Thoracic aorta (tissue), 2 donors: ENCODE measurements at places on chromosomes 16 and 17. TPM values are rescaled to one million over a fixed set of nuclear protein-coding genes. Genes with fewer than 3 reads are reported as not detected.

DNA sequence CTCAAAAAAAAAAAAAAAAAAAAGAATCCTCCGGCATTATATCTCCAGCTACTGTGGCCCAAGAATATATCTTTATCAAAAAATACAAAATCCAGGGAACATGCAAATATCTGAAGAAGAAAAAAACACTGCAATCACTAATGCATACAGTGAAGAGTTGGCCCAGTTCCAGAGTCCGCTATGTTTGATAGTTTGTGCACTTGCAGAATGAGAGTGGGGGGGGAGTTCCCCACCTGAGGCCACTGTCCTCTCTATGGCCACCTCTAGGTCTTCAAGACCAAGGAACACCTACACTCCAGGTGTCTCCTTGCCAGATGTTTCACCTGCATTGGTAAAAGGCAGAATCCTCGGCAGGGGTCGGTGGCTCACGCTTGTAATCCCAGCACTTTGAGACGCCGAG is 4.0 kb downstream of the ZNF785 start:
- no peak for DNase-seq

DNA sequence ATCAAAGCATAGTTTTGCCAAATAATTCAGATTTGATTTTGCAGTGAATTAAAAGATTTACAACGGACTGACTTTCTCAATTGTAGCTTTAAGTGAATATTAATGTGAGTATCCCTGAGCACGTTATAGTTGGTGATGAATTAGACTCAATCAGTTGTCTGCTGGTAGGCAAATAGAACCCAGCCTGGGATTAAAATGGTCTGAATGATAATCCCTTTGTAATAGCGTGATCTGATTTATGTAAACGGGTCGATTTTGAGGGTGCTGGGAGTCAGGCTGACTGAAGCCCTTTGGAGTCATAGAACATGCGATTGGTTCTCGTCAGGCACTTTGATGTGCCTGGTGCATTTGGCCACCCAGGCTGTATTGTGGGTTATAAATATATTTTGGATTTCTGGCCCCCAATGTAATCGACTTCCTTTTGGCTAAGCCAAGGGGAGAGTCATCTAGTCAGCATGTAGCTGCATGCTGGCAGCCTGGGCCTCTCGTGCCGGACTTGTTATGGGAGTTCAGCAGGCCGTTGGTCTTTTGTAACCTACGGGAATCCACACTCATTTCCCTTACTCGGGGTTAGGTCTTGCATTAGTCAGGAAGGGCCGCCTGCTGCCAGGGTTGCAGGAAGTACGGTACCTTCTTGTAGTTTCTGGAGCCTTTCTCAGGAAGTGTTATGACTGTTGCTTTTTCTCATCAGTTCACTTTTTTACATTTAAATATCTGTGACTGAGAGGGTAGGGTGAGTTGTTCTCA is 5.4 kb downstream of the PGS1 start:
- DNase-seq: peak; percentile 95

DNA sequence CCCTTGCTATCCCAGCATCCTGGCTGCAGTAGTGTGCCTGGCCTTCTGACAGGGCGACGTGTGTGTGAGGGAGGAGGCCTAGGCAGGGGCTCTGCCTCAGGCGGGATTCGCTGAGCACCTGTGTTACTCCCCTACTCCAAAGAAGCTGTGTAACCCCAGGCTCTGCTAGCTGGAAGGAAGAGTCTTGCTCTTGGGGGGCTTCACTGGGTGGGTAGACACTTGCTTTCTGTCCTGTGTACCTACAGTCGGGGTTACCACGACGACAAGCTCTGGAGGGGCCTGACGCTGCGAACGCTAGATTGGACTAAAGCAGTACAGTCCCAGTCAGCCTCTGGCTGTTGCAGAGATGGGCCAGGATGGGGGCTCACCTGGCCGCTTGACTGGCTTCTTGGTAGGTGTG is 9.5 kb downstream of the EXOC7 start:
- no peak for DNase-seq

DNA sequence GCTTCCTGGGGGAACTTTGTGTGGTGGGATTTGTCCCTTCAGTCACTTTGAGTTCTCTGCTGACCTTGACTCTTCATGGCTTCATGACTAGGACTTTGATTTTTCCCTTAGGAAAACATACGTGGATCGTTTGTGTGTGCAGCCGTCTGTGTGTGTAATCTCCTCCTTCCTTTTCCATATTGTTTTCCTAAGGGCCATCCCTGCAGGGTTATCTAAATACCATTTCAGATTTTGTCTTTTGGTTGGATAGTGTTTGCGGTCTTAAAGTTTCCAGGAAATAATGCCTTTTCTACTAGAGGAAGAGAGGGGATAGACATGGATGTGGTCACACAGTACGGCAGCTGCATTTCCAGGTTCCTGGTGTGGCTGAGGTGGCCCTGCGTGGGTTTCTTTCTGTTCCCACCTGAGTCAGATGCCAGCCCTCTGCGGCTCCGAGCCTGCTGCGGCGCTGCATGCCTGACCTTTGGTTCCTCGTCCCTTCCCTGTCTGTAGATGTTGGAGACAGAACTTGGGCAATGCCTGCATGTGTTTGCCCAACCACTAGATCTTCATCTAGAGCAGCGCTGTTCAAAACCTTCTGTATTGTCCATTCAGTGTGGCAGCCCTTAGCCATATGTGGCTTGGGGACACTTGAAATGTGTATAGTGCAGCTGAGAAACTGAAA is 72.0 kb upstream of the LGALS9 start:
- no peak for DNase-seq

GRCh38 chr17:7437950-7438614 is 1.2 kb upstream of the FGF11 start:
- no peak for DNase-seq

- peak; percentile 24 for DNase-seq
These were observed 18.6 kb upstream of the PITPNM3 start for GRCh38 chr17:6574687-6575595.

DNA sequence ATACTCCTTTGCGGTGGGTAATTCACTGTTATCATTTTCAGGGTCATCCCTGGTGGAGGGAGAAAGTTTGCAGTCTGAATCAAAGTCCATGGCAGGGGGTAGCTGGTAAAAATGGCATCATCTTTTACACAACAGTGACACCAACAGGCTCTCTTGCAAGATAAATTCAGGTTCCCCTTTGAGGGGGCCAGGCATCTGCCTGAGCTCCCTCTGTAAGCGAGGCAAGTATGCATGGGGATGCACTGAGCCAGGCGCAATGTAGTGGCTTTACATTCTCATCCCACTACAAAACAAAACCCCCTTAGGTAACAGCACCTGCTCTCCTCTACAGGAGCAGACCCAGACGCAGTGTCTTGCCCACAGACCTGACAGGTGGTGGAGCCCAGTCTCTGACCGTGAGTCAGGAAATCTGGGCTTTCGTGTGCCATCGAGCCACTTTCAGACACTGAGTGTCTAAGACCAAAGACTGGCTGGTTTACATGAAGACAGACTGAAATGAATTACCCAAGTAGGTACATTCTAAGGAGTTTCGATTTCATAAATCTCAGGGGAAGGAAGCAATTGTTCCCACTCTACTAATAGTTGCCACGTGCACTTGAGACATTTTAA is 17.7 kb downstream of the LITAFD start:
- no peak for DNase-seq

DNA sequence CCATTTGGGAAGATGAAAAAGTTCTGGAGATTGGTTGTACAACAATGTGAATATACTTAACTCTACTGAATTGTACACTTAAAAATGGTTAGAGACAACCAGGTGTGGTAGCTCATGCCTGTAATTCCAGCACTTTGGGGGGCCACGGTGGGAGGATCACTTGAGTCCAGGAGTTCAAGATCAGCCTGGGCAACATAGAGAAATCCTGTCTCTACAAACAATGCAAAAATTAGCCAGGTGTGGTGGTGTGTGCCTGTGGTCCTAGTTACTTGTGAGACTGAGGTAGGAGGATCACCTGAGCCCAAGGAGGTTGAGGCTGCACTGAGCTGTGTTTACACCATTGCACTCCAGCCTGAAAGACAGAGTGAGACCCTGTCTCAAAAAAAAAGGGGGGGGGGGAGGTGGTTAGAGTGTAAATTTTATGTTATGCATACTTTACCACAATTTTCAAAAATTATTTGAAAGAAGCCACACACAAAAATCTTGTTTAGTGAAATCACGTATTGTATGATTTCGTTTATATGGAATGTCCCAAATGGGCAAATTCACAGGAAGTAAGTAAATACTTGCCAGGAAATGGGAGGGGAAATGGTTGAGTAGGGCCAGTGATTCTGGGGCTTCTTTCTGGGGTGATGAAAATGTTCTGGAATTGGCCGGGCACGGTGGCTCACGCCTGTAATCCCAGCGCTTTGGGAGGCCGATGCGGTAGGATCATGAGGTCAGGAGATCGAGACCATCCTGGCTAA is 37.1 kb upstream of the AMZ2 start:
- DNase-seq: no peak

- DNase-seq: no peak
These were observed 17.3 kb downstream of the KANSL1 start for GRCh38 chr17:46175891-46176290.

GRCh38 chr16:14286368-14287230 is 215.5 kb downstream of the MRTFB start:
- no peak for DNase-seq

DNA sequence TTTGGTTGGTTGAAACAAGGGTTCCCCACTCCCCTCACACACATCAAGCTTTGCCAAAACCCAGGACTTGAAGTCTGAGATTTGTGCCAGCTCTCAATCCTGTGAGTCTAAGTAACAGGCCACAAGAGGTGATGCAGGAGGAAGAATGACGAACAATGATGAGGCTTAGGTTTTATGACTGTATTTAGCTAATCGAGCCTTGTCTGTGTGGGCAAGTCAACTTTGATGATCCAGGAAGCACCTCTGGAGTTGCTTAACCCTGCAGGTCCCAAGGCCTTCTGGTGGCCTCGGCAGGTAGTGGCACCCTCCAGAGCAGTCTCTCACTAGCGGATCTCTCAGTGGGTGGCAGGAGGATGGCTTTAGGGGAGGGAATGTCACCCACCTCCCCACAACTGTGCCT is 28.7 kb downstream of the CDK5RAP3 start:
- no peak for DNase-seq

DNA sequence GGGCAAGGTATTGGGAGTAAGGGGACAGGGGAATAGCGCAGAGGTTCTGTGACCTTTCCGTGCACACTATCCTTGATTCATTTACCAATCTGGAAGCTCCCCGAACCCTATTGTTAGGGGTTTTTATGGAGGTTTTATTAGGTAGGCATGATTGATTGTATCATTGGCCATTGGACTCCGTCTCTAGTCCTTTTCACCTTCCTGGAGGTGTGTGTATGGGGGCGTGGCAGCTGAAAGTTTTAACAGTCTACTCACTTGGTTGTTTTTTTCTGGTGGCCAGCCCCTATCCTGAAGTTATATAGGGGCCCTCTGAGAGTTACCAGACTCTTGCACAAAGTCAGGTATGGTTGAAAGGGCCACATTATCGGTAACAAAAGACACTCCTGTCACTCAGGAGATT is 23.0 kb downstream of the MAP2K4 start:
- DNase-seq: no peak

GRCh38 chr17:72901657-72902056 is 190.8 kb downstream of the SLC39A11 start:
- no peak for DNase-seq

GRCh38 chr17:18877104-18877645 is 19.2 kb downstream of the PRPSAP2 start:
- DNase-seq: no peak

GRCh38 chr17:67063141-67063540 is 18.8 kb downstream of the CACNG1 start:
- no peak for DNase-seq

DNA sequence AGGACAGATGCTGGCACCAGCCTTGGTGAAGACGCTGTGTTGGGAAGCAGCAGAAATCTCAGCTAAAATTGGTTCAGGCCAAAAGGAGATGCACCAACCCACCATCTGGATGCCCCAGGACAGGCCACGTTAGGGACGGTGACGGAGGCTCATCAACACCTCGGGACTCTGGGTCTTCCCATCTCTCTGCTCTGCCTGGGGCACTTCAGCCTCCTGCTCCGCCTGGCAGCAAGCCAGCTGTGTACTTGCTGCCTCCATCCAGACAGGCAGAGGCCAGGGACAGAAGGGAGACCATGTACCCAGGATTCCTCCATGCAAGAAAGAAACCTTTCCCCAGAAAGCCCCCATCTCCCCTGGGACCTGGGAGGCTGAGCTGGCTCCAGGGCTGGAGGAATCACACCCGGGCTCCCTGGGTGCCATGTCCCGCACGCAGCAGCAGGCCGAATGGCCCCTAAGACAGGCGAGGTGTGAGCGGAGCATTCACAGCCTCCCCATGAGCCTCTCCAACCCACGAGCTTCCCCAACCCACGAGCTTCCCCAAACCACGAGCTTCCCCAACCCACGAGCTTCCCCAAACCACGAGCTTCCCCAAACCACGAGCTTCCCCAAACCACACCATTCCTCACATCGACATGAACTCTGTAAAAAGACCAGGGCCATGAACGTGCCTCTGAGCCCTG is 274.5 kb downstream of the C16orf95 start:
- DNase-seq: no peak

DNA sequence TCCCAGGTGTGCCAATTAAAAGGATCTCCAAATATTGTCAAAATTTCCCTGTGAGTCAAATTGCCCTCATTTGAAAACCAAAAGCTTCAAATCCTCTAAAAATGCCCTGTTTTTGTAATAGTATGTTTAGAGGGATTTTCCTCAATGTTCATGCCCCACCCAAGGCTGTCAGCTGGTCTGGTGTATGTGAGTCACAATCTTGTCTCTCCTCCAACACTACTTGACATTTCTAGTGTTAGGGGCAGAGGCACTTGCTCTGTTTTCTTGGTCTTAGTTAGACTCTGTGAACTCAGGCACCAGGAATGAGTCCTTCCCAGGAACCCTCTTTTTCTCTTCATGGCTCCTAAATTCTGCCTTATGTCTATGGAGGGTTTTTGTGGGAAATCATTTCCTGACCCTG is 634.8 kb downstream of the KCNJ2 start:
- DNase-seq: no peak

DNA sequence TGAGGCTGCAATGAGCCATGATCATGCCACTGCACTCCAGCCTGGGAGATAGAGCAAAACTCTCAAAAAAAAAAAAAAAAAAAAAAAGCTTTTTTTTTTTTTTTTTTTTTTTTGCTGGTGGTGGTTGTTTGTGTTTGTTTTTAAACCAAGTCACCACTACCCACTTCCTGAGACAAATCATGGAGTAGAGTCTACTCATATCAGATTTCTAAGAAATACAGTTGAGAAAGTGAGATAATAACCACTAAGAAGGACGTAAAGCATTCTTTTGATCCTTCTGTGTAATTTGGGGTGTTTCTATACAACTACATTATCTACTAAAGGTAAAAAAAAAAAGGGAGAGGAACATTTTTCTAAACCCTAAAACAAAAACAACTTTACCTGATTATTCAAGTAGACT is 38.0 kb downstream of the AXIN2 start:
- no peak for DNase-seq

The PRDM7 gene
- not detected for total RNA-seq

The C17orf113 gene
- total RNA-seq: 0.54 TPM

The OTOP2 gene
- not detected for total RNA-seq

The WSCD1 gene
- 29.0 TPM for total RNA-seq

The RAMP2 gene
- total RNA-seq: 11.0 TPM

The ABAT gene
- 9.8 TPM for total RNA-seq

The TLCD2 gene
- 7.3 TPM for total RNA-seq
